ENCODE measurements at places on chromosomes 11 and 22.
A peak's percentile ranks its signal among the peaks of the same experiment; 100 is the strongest.

- DNase-seq: no peak
Observed at GRCh38 chr11:126731576-126732142, 268.9 kb downstream of the KIRREL3 start.

DNA sequence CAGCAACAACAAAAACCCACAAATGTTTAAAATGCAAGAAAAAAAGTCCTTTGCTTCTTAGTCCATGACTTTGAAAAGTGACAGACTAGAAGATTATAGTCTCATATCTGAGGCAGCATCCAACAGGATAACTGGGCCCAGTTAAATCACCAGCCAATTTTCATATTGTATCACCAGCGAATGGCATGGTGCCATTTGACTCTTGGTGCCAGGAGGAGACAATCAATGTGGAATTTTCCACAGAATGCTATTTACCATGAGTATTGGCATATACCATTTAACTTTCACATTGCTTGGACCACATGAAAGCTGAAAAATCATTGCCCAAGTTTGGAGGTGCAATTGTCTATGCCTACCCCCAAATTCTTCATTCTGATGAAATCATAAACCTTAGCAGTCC is 255.5 kb downstream of the TENM4 start:
- no peak for DNase-seq

GRCh38 chr11:31214372-31214771 is 155.2 kb downstream of the DCDC1 start:
- no peak for DNase-seq

DNA sequence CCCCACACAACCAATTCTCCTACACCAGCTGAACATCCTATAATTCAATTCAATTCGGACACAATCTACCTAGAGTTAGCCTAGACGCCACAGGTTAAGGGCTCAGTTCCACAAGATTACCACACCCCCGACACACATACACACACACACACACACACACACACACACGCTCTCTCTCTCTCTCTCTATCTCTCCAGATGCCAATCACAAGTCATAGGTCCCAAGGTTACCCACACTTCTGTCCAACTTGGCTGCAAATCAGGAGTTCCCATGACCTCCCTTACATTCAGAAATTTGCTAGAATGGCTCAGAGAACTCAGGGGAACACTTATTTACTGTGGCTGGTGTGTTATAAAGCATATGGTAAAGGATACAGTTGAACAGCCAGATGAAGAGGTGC is 204.0 kb downstream of the DBX1 start:
- DNase-seq: no peak

DNA sequence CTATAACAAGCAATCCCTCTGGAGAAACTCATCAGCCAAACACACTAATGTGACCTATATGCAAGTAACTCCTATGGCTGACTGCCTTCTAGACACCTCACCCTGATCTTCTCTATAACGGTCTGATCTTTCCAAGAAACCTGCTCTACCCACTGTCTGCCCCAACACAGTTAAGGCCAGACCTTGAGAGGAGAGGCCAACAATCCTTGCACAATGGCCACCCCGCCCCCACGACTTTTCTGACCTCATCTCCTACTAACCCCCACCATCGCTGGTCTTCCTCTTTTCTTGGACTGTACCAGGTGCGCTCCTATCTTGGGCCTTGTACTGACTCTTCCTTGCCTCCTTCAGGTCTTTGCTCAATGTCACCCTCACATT is 12.5 kb downstream of the HIRA start:
- DNase-seq: no peak

GRCh38 chr11:38005597-38005996 is 1407.6 kb upstream of the RAG2 start:
- DNase-seq: no peak

DNA sequence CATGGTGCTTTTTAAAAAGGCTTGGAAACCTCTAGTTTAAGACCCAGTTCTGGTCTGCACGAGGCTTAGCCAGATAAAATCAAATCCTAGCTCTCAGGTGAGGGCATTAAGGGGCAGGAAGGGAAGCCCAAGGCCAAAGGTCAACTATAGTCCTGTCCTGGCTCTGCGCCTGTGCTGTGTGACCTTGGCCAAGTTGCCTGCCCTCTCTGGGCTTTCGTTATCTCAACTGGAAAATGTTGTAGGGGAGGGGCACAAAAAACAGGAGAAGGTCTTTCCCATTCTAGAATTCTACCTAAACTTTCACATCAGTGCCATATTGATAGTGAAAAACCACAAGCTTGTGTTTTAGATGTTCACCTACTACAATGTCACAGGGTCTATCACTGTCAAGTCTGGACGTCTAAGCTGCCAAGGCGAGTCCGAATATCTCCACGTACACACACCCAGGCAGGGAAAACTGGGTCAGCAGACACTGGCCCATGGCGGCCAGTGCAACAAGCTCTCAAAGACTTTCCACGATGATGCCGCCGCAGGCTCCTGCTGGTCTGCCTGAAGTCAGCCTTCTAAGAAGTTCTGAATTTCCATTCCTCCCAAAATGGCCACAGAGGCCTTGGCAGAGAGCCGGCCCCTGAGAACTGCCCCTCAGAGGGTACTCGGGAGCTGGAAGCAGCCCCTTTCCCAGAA is 18.0 kb downstream of the MN1 start:
- DNase-seq: no peak

DNA sequence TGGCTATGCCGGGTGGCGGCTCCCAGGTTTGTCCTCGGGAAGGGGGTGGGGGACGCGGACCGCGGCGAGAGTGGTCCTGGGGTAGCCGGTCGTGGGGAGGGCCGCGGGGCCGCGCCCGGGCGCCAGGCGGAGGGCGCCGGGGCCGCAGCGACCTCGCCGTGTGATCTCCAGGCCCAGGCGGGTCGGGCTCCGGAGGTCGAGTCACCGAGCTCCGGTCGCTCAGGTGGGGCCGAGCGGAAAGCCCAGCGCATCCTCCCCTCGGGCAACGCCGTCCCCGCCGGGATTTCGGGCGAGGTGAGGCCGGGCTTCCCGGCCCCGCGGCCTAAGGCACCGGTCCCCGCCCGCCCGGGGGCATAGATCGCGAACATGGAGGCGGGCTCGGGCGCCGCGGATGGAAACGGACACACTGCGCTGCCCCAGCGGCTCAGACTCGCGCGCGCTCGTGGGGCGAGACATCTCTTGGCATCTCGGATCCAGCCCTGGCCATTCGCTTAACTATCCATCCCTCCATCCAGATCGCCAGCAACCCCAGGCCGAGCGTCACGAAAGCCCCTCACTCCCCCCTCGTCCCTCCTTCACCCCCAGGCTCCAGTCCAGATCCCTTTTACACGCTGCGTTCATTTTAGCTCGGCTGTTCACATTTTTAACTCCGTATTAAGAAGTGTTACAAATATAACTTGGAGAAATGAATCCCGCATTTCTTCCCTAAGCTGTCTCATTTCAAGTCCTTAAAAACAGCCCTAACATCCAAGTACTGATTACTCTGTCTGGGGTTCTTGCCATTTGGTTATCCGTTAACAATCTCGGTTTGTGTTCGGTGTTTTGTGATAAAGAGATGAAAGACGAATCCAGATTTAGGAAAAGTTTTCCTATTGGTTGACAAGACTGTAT is 460 bp downstream of the ZC3H12C start:
- no peak for DNase-seq

GRCh38 chr11:109039611-109040010 is 374.7 kb downstream of the DDX10 start:
- DNase-seq: no peak

DNA sequence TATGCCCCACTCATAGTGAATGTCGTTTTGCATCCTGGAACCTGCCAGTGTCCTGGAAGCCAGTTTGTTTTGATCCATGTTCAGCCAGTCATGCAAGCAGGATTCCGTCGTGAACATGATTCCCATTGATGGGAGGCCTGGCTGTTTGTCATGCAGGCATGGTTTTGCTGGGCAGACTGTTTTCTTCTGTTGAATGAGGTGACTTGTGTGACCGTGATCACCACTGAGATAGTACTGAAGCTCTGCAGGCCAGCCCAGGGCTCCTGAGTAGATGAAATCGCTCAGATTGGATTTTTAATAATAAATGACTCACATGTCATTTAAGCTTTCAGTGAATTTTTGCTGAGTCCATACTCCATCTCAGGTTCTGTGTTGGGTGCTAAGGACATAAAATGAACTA is 117.8 kb downstream of the PDE2A start:
- no peak for DNase-seq

- no peak for DNase-seq
Observed at GRCh38 chr11:35232891-35233330, 93.9 kb downstream of the CD44 start.

- DNase-seq: no peak
Observed at GRCh38 chr11:13341026-13341425, 63.4 kb downstream of the BMAL1 start.

DNA sequence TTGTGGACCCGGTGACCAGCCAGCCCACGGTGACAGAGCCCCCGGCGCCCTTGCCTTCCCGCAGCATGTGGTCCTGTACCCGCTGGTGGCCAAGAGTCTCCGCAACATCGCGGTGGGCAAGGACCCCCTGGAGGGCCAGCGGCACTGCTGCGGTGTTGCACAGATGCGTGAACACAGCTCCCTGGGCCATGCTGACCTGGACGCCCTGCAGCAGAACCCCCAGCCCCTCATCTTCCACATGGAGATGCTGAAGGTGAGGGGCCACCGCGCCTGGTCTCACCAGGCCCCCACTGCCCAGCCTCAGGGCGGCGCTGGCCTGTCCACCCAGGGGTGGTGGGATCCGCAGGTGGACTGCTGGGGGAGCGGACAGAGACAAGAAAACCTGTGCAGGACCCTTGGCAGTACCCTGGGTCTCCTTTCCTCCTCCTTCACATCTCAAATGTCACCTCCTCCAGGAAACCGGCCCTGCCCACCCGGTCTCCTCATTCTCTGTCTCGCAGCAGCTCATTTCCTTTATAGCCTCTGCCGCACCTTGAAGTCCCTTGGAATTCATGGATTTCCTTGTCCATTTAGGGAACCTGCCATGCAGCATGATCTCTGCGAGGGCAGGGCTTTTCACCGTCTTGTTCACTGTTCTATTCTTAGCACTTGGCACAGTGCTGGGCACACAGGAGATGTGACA is 6.5 kb downstream of the AIP start:
- no peak for DNase-seq

DNA sequence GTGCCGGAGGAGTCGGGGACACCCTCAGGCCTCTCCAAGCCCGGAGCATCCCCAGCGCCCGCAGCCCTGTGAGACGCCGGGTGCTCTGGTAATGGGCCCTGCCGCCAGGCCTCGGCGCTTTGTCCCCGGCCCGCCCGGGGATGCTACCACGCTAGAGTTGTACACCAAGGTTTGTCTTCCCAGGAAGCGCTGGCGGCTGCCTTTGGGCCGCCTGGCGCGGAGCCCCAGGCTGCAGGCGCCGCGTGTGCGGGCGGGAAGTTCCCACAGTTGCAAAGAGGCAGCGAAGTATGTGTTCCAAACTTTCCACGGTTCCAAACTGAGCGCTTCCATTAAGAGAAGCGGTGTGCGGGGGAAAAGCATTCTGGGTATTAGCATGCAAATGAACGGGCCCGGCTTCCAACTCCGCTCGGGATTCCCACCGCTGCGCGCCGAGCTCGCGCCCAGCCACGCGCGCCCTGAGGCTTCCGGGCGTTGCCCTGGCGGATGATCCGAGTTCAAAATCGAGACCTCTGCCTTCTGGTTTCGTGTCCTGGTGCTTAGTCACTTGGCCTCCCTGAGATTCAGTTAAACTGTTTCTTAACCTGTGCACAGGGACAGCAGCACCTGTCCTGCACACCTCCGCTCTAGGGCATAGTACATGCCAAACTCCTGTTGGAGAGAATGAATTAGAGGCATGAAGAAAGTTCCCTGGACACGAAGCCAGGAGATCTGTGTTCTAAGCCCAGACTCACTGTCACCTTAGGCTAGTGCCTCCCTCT is 1.3 kb upstream of the PATZ1 start:
- peak; percentile 34 for DNase-seq

GRCh38 chr11:68503251-68503687 is 42.7 kb downstream of the PPP6R3 start:
- no peak for DNase-seq

GRCh38 chr11:123302751-123303195 is 107.7 kb upstream of the CLMP start:
- no peak for DNase-seq

GRCh38 chr11:61686469-61686868 is 6.3 kb downstream of the DAGLA start:
- DNase-seq: no peak

- DNase-seq: no peak
Observed at GRCh38 chr22:40469181-40469580, 98.8 kb downstream of the SGSM3 start.

- DNase-seq: no peak
Observed at GRCh38 chr11:66962247-66962646, 4.1 kb upstream of the PC start.

GRCh38 chr11:27912916-27913315 is 195.0 kb downstream of the KIF18A start:
- no peak for DNase-seq

DNA sequence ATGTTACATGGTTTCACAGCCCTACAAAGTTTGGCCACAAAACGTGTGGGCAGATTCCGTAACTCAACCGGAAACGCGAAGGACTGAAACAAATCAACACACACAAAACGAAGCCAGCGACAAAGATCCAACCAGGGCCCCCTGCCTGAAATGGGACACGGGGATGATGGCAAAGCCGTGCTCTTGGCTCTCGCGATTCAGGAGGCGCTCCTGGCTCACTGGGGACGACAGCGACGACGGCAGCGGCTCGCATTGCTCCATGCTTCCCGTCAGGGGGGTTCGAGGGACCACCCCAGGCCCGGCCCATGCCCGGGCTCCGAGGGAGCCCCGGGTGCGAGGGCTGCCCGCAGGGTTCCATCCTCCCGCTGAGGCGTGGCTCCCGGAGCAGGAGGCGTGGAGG is 4786.8 kb upstream of the OR11H1 start:
- no peak for DNase-seq

- DNase-seq: no peak
Observed at GRCh38 chr11:127074151-127074761, 73.7 kb upstream of the KIRREL3 start.

GRCh38 chr11:76640501-76640900 is 30.0 kb downstream of the LRRC32 start:
- no peak for DNase-seq

- no peak for DNase-seq
Observed at GRCh38 chr11:1351278-1351937, 38.3 kb upstream of the BRSK2 start.

DNA sequence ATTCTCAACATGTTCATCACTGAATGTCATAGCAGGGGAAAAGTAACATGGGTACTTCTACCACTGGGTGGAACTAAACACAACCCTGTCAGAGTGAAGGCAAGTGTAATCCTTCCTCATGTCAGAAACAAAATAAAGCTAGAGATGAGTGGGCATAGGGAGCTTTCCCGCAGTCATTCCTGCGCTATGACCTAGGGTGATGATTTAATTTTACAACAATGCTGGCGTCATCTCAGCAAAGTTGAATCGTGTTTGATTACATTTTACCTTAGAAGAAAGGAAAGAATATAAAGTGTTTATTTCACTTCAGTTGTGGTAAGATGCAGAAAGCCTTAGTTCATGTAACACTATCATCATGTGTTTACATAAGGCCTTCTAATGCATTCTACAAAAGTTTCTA is 355.6 kb downstream of the METTL15 start:
- DNase-seq: no peak

Measured in stimulated activated CD8-positive, alpha-beta memory T cell treated with anti-CD3 and anti-CD28 coated beads, Interleukin-7, amount 100 ng/mL, for 24 hours (primary cell).